Adrenal gland (tissue), 19 donors: ENCODE measurements at places on chromosomes 12 and 14. TPM values are rescaled to one million over a fixed set of nuclear protein-coding genes. Genes with fewer than 3 reads are reported as not detected.

The SMIM10L1 gene
- 22.5 TPM for total RNA-seq

- H3K4me1 ChIP-seq = peaks cover 12% of the 10 kb centered on the region
- peaks cover 45% of the 10 kb centered on the region for H3K27me3 ChIP-seq
- no peak overlapping the region for H3K27ac ChIP-seq
- no peak for DNase-seq
Measured at GRCh38 chr12:4908684-4909409, 858 bp upstream of the KCNA1 start.

GRCh38 chr12:75951399-75952278, 79.9 kb downstream of the PHLDA1 start:
- no peaks in the 10 kb centered on the region for H3K36me3 ChIP-seq
- H3K27ac ChIP-seq = no peak overlapping the region
- peaks cover 10% of the 10 kb centered on the region for H3K4me1 ChIP-seq
- no peak for DNase-seq
- H3K4me3 ChIP-seq = no peak overlapping the region

GRCh38 chr12:4960547-4960946, 50.8 kb downstream of the KCNA1 start:
- H3K27ac ChIP-seq = no peak overlapping the region
- DNase-seq = no peak
- H3K4me3 ChIP-seq = no peak overlapping the region
- no peaks in the 10 kb centered on the region for H3K4me1 ChIP-seq

GRCh38 chr14:81582420-81582819, 48.8 kb upstream of the SEL1L start:
- H3K27ac ChIP-seq = no peak overlapping the region
- no peaks in the 10 kb centered on the region for H3K36me3 ChIP-seq
- no peaks in the 10 kb centered on the region for H3K27me3 ChIP-seq
- H3K4me1 ChIP-seq = no peaks in the 10 kb centered on the region

DNA sequence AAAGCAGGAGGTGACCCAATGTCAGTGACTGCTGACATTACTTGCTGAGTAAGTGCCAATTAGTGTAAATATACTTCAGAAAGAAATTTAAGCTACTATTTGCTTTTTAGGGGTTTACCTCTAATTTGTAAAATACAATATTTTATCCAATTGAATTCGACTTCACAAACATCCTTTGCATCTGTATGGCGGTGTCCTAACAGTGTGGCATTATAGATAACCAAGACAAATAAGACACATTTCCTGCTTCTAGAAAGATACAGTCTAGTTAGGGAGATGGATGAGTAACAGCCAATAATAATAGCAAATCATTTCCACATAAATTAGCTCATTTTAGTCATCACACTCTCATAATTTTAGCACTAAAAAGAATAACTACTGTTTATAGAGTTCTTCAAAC, 196.5 kb downstream of the AKAP6 start:
- H3K27me3 ChIP-seq = no peaks in the 10 kb centered on the region
- H3K36me3 ChIP-seq = no peaks in the 10 kb centered on the region
- DNase-seq = no peak

- no peak for DNase-seq
- no peaks in the 10 kb centered on the region for H3K36me3 ChIP-seq
- H3K27ac ChIP-seq = no peak overlapping the region
- no peak overlapping the region for H3K4me3 ChIP-seq
Measured at GRCh38 chr12:114636723-114637480, 47.1 kb downstream of the TBX3 start.

DNA sequence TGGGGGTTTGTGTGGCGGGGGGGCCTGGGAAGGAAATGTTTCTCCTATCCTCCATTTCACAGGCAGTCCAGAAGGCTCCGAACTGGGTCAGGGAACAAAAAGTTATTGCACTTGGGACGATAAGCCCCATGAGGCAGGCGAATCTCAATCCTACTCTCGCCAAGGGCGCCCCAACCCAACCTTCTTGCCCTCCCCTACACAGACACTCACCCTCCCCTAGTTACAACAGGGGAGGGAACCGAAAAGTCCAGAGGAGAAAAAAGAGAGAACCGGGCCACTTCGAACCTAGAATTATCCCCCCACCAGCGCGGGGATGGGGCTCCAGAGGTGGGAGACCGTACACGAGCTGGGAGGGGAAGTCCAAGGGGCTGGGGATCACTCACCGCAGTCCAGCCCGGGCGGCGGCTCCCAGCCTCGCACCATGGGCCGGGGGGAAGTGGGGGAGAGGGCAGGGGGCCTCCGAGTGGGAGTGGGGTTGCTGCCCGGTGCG, 357 bp downstream of the HOMEZ start:
- peak overlapping the region; percentile 33 for H3K4me3 ChIP-seq
- DNase-seq = no peak
- H3K4me1 ChIP-seq = peaks cover 12% of the 10 kb centered on the region
- H3K27me3 ChIP-seq = peaks cover 5% of the 10 kb centered on the region
- H3K36me3 ChIP-seq = no peaks in the 10 kb centered on the region

DNA sequence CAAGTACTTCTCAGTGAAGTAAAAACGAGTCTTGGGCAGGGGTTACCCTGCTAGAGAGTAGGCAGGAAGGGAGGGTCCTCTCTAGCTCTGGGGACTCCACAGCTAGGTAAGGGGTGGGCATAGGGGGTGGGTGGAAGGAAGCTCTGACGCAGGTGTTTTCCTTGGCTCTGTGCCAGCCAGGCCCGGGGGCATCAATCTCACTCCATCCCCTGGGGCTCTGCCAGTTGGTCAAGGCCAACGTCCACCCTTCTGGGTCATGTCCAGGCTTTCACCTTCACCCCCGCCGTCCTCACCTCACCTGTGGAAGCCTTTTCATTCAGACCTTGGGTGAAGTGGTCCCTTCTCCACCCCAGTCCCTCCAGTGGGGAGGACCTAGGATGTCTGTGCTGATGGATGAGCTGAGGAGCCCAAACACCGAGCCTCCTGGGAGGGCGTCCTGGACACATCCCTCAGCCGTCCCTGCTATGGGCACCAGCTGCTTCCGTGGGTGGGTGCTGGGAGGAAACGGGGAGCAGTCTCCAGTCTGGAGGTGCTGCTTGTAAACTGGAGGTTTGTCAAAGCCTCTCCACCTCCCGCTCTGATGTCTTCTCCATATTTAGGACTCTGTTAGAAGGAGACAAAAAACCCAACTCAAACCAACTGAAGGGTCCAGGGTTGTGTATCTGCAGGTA, 71.5 kb upstream of the SFSWAP start:
- no peak for DNase-seq
- no peak overlapping the region for H3K4me3 ChIP-seq
- H3K36me3 ChIP-seq = no peaks in the 10 kb centered on the region
- H3K4me1 ChIP-seq = no peaks in the 10 kb centered on the region
- H3K27ac ChIP-seq = no peak overlapping the region

DNA sequence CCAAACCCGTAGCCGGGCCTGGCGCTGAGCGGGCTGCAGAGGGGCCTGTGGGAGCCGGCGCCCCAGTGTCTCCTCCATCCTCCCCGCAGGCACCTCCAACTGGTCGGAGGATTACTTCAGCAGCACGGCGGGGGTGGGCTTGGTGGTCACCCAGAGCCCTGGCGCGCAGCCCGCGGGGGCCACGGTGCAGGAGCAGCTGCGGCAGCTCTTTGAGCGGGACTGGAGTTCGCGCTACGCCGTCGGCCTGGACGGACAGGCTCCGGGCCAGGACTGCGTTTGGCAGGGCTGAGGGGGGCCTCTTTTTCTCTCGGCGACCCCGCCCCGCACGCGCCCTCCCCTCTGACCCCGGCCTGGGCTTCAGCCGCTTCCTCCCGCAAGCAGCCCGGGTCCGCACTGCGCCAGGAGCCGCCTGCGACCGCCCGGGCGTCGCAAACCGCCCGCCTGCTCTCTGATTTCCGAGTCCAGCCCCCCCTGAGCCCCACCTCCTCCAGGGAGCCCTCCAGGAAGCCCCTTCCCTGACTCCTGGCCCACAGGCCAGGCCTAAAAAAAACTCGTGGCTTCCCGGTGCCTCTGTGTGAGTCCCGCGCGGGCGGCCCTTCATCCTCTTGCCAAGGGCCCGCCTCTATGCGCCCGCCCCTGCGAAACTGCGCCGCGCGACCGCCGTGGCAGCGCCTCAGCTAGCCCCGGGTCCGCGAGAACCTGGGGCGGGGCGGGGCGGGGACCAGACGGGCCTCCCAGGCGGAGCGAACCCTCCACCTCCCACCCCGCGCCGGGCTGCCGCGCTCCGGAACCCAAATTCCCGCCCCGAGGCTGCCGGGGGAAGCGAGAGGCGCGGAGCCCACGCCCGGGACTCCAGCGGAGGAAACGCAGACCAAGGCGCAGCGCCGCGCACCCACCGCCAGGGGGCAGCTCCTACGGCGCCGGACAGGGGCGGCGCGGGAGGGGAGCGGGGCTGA, 8.3 kb downstream of the PLD4 start:
- H3K4me3 ChIP-seq = no peak overlapping the region
- H3K27ac ChIP-seq = no peak overlapping the region
- H3K4me1 ChIP-seq = no peaks in the 10 kb centered on the region
- DNase-seq = peak; percentile 75
- H3K27me3 ChIP-seq = peaks cover 5% of the 10 kb centered on the region
